Muscle of arm (tissue), 14 donors: ENCODE measurements at places on chromosomes 5 and 9. TPM values are rescaled to one million over a fixed set of nuclear protein-coding genes. Genes with fewer than 3 reads are reported as not detected.

CDC14B gene
- polyA plus RNA-seq: 19.6 TPM

PCDHGA9 gene
- 3.5 TPM for polyA plus RNA-seq

INSL6 gene
- polyA plus RNA-seq: 0.45 TPM

DNA sequence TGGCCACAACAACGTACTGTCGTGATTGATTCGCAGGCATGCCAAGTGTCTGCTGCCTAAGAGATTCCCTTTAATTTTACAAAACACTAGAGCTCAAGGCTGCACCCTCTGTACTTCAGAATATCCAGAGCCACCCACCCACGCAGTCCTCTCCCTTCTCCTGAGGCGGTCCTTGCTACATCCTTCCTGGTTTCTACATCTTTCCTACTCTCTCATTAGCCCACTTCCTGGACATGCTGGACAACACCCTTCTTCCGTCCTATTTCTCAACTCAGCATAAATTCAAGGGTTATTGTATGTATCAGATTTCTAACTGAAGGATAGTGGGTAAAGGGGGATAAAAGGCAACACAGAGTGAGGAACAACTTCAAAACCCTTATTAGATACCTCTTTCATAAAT is 148.4 kb upstream of the MAP3K1 start:
- no peak for DNase-seq

DNA sequence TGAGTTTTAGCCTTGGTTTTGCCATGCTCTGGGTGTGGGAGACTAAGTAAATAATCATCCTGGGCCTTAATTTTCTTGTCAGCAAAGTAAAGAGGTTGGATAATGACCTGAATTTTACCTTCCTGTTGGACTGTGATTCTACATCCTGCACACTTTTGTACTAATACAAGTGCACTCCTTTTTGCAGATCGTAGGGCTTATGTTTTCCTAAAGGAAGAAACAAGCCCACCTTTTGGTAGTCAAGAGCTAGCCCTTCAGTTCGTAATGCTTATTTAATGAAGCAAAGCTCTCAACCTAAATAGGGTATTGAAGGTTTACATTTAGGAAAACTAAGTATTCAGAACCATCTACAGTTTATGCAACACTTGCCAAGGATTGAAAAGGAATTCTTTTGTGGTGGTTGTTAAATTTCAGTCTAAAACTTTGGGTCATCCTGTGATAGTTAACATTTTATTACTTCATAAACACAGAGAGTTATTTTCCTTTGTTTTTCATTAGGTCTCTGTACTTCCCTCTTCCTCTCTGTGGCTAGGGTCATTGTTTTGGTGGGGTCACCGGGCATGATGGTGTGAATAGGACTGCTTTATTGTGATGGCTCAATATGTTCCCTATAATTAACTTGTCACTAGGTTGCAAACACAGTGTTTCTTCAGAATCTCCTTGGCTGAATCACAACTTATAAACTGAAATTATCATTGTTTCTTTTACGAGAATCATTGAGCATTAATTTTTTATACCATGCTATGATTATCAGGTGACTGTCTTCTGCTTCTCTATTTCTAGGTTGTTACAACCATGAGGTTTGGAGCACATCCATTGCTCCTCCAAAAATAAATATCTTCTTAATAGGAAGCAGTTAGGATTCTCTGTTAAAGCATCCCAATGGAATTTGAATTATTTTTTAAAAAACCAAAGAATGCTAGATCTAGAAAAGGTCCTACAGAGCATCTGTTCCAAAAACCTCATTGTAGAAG is 28.5 kb downstream of the SPINK5 start:
- no peak for DNase-seq

- peak; percentile 78 for DNase-seq
These were observed 2.1 kb upstream of the MLLT3 start for GRCh38 chr9:20624201-20625002.

- no peak for DNase-seq
These were observed 284.5 kb upstream of the PTGER4 start for GRCh38 chr5:40395251-40395650.

- DNase-seq: no peak
These were observed 48.7 kb downstream of the FBXW11 start for GRCh38 chr5:171957591-171958251.

- no peak for DNase-seq
These were observed 276.0 kb downstream of the AUH start for GRCh38 chr9:91085517-91086291.

DNA sequence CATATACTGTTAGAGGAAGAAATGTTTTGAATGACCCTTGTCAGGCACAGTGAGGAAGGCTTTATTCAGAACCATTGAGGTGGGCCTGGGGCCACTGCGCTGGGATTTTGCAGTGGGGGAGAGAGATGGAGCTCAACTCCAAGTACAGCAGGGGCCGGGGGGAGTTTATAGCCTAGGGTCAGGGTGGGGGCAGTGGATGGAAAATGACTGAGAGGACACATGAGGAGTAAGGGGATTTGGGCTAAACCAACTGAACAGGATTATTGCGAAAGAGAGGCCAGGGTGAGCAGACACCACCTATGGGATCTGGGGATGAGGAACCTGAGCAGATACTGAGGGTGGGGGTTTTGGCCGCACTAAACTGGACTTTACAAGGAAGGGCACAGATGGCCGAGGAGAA is 6.3 kb downstream of the CEP72 start:
- DNase-seq: no peak
